ENCODE measurements at places on chromosomes 2 and 18. TPM values are rescaled to one million over a fixed set of nuclear protein-coding genes. Genes with fewer than 3 reads are reported as not detected.

HOXD9 gene
- total RNA-seq = not detected

SFXN5 gene
- 8.0 TPM for total RNA-seq

POMC gene
- total RNA-seq = 2.8 TPM

INHA gene
- not detected for total RNA-seq

ADRA2B gene
- 0.13 TPM for total RNA-seq

RAMP1 gene
- total RNA-seq = 17.4 TPM

FASTKD1 gene
- 37.9 TPM for total RNA-seq

MYO5B gene
- not detected for total RNA-seq

SKOR2 gene
- total RNA-seq = not detected

SLC5A7 gene
- total RNA-seq = not detected

DNAH6 gene
- total RNA-seq = 0.53 TPM

TUBA3D gene
- total RNA-seq = not detected

RUFY4 gene
- 0.88 TPM for total RNA-seq

TMEM17 gene
- not detected for total RNA-seq

CAVIN2 gene
- total RNA-seq = not detected

RAB17 gene
- total RNA-seq = not detected

PTPRM gene
- total RNA-seq = 3.2 TPM

Data from activated naive CD4-positive, alpha-beta T cell treated with anti-CD3 and anti-CD28 coated beads, Interleukin-2, amount 10 ng/mL, durations not matched to agents 5 hours and 36 hours (primary cell).